ENCODE measurements at places on chromosomes 12 and 14.

GRCh38 chr14:37594238-37594970, 645 bp downstream of the FOXA1 start:
- no peak for DNase-seq

GRCh38 chr14:85124631-85125290, 405.2 kb upstream of the FLRT2 start:
- no peak for DNase-seq

DNA sequence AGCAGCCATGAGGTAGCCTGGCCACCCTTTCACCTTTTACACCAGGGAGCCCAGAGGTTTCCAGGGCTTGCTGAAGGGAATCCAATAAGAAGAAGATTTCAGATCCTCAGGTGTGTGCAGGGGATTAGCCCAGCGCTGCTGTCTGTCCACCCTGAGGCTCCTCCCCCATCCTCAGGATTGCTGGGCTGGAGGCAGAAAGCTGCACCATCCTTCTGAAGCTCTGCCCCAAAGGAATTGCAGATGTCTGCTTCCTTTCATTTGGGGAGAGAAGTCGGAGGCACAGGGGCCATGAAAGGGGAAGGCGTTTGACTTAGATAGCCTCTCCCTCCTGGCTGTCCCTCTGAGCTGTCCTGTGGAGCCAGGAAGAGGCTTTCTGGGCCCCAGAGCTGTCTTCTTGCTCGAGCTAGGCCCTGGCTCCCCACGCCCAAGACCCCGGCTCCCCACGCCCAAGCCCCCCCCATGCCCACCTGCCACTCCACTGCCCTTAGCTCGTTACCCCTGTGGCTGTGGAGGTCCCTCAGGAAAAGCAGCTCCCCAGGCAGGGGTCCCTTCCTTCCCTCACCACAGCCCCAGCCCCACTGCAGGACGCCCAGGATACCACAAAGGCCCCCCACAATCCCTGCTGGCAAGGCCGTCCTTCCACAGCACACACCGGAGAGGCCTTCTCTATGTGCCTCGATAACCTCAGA, 359.0 kb downstream of the CACNA1C start:
- no peak for DNase-seq

- no peak for DNase-seq
Observed at GRCh38 chr12:15439459-15439858, 117.2 kb downstream of the PTPRO start.

- DNase-seq = no peak
Observed at GRCh38 chr12:105723494-105723893, 393.0 kb downstream of the C12orf75 start.

- no peak for DNase-seq
Observed at GRCh38 chr14:45133683-45134050, 614 bp downstream of the FKBP3 start.
